Colonic mucosa (tissue), 4 donors: ENCODE measurements at places on chromosomes 16 and 17.

GRCh38 chr16:11674001-11674817 is 6.0 kb downstream of the SNN start:
- DNase-seq = no peak

GRCh38 chr16:50279504-50279865 is 13.1 kb downstream of the ADCY7 start:
- DNase-seq = no peak

DNA sequence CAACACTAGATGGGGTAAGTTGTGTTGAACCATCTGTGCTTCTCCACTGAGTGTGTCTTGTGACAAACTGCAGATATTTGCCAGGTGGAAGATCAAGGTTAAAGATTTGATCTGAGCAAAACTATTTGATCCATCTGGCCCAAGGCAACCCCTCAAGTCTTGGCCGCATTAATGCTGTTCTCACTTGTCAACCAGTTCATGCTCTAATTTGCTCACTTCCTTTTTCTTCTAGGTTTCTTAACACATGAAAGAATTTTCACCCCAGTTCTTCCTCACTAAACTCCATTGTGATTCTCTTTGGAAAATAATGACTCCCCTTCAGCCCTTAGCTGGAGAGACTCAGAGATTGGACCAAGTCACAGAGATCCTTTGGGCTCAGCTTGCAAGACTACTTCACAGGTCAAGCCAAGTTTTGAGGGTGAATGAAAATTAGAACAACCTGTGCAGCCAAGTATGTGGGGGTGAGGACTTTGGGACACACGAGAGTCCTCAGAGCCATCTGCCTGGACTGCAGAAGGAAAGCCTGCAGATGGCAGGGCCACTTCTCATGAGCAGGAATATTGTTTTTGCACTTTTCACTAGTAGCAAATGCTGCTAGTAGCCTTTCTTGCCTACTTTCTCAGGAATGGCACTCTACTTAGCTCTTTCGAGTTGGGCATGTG is 166.5 kb downstream of the AXIN2 start:
- no peak for DNase-seq

DNA sequence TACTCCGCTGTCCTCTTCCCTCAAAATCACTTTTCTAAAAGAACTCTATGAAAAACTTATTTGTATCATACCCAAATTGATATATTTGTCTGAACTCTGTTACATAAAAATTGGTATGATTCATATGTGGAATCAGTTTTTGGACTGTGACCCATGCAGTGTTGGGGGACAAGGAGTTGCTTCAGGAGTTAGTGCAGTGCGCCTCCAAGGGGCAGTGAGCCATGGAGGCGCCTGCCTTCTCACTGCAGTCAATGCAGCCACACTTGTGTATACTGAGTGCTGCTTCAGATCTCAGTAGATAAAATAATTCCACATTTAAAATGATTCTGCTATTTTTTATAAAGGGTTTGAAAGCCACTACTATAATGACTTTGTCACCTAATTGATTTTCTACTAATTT is 32.5 kb downstream of the DGKE start:
- DNase-seq = no peak

- peak; percentile 36 for DNase-seq
Measured at GRCh38 chr17:37131669-37132611, 183.2 kb downstream of the AATF start.

GRCh38 chr17:37090941-37091340 is 142.2 kb downstream of the AATF start:
- no peak for DNase-seq

DNA sequence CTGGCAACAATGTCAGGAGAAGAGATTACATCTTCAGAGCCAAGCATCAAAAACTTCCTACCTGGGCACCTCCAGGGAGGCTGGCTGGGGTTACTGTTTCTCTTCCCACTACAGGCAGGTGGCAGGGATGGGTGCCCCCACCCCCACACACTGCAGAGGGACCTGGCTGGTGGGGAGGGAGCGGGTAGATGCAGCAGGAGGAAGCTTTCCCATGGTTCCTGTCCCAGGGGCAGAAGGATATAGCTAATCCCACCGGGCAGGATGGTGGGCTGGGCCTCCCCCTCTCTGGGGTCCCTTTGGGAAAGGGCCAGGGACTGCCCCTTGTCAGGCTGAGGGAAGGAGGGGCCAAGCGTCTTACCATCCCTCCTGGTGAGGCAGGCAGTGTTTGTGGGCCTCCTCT is 16.7 kb upstream of the MTMR4 start:
- no peak for DNase-seq

DNA sequence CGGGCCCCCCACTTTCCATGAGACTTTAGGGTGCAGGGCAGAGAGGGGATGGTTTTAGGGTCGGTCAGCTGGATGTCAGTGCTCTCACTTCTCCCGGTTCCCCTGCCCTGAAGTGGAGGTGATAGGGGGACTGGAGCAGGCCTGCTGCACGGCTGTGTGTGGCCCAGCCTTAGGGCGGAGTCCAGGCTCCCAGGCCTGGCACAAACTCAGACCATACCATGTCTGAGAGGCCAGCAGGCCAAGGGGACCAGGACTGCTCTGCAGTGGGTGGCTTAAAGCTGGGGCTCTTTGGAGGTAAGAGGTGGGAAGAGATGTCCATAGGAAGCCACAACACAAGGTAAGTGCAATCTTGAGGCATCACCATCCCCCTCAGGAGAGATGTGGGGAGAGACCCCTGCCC is 8.3 kb downstream of the TFAP4 start:
- DNase-seq = no peak

- DNase-seq = no peak
Measured at GRCh38 chr17:80861418-80861815, 130.2 kb upstream of the CHMP6 start.

GRCh38 chr16:70252355-70252988 is 732 bp upstream of the EXOSC6 start:
- DNase-seq = no peak

DNA sequence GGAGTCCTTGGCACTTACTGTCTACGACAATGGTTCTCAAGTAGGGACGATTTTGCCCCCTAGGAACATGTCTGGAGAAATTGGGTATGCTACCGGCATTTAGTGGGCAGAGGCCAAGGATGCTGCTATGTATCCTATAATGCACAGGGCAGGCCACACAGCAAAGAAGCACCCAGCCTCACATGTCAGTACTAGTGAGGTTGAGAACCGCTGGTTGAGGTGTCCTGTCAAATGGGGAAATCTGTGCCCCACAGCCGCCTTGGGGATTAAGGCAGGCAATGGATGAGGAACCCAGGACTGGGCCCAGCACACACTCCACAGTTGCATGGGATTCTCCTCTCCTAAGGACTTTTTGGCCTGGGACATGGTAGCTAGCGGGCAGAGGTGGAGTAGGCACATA is 86.7 kb upstream of the TOB1 start:
- no peak for DNase-seq

- no peak for DNase-seq
Measured at GRCh38 chr17:68878226-68878885, 76.8 kb downstream of the ABCA8 start.

DNA sequence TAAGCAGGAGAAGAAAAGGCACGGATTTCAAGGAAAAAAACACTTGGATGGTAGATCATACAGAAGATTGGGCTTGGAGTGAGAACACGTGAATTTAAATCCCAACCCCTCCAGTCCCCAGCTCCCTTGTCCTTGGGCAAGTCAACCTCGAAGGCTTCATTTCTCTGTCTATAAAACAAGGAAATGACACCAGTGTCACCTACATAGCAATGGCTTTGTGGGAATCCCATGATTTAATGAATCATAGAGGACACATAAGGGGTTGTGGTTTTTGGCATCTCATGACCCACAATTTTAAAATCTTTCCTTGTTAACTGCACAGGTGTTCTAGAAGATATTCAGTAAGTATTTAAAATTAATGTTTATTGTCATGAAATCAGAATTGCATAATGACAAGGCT is 8.2 kb upstream of the CCL2 start:
- no peak for DNase-seq

- peak; percentile 68 for DNase-seq
Measured at GRCh38 chr16:67504031-67505021, 21.0 kb upstream of the AGRP start.

GRCh38 chr16:65959983-65960382 is 406.5 kb upstream of the CDH5 start:
- DNase-seq = no peak

- DNase-seq = no peak
Measured at GRCh38 chr17:67375716-67376115, 1.4 kb upstream of the PITPNC1 start.

- no peak for DNase-seq
Measured at GRCh38 chr17:69239611-69240600, 11.3 kb upstream of the ABCA10 start.

DNA sequence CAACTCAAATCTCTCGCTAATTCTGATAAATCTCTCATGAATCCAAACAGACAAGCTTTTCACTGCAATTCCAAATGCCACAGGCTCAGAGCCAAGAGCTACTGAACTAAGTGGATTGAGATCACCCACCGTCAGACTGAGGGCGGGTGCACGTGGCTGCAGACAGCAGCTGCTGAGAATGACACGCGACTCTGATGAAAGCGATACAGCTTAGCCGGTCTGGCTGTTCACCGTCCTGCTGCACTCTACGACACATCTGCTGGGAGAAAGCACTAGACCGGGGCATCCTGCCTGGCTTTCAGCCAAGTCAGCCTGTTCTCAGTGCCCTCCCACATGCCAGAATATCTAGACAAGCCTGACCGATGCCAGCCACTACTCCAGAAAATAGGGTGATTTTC is 42.6 kb downstream of the KLHDC4 start:
- DNase-seq = no peak

DNA sequence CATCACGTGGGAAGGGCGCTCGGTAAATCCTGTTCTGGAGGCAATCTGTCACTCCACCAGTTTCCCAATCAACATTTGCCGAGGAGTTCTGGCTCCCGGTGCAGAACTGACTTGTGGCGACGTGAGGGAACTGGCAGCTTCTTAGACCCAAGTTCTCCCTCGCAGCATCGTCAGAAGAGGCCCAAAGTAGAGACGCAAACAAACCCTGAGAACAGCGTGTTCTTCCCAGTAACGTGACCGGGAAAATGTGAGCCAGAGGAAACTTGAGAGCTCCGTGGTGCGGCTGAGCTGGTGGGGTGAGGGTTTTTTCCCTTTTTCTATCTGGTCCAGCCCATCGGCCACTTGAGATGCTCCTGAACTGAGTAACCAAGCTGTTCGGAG is 158.9 kb upstream of the CACNG5 start:
- no peak for DNase-seq

DNA sequence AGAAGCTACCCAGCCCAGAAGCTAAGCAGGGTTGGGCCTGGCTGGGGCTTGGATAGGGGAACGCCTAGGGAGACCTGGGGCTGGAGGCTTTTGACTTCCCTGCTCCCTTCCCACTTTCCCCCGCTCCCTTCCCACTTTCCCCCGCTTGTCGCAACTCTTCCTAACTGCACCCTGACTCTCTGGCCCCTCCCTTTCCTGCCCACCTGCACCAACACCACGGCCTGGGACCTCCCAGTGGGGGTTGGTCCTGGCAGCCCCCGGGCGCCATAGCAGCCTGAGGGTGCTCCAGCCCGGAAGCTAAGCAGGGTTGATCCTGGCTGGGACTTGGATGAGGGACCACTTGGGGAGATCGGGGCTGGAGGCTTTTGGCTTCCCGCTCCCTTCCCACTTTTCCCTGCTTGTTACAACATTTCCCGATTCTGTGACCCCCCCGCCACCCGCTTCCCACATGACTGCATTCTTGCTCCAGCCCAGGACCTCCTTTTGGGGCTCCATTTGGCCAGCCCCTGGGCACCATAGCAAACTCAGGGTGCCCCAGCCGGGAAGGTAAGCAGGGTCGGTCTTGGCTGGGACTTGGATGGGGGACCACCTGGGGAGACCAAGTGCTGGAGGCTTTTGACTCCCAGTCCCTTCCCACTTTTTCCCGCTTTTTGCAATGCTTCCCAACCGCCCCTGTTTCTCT is 2287.0 kb downstream of the TP53TG3F start:
- no peak for DNase-seq

GRCh38 chr17:67441052-67441895 is 64.2 kb downstream of the PITPNC1 start:
- peak; percentile 34 for DNase-seq

- no peak for DNase-seq
Measured at GRCh38 chr17:63024716-63025115, 58.7 kb downstream of the TANC2 start.

DNA sequence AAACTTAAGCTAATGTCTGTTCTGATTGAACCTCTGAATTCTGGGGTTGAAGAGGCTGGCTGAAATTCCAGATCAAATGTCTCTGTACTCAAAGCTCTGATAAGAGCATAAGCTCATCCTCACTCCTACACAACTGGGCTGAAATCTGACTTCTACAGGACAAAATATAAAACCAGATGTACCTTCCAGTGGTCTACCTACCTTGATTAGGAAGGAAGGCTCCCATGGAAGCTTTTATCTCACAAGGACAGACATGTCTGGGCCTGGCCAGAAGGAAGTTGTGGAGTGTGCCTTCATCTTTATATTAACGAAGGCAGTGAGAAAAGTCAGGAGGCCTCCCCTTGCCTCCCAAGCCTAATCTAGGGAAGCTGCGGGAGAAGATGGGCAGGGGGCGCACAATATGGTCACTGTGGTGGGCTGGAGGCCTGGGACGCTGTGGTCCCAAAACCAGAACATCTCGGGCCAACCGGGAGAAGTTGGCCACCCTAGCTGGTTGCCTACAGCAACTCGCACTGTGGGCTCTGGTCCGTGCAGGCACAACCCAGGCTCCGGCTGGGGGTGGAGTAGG is 55.6 kb upstream of the LRRC37A3 start:
- no peak for DNase-seq

GRCh38 chr16:78976212-78976611 is 624.3 kb downstream of the MAF start:
- no peak for DNase-seq

DNA sequence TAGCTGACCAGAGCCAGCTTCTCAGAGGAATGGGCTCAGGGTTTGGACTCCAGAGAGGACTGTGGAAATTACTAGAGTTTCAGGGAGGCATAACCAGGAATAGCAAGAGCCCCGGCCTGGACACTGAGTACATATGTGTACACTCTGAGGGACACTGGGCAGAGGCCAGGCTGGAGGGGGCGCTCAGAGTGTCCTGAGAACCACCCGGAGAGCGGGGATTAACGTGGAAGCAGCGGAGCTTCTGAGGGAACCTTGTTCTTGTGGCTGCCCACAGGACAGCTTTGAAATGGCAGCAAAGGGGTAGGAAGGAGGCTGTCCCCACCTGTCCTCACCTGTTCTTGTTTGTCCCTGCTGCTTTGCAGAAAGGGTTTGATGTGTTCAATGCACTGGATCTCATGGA is 27.8 kb downstream of the PLCD3 start:
- no peak for DNase-seq

- no peak for DNase-seq
Measured at GRCh38 chr16:27642756-27643155, 92.8 kb downstream of the KATNIP start.

GRCh38 chr16:27969574-27969973 is 93.9 kb downstream of the GSG1L start:
- no peak for DNase-seq

GRCh38 chr17:77842528-77843147 is 115.9 kb upstream of the TNRC6C start:
- DNase-seq = no peak
